ENCODE measurements at places on chromosomes 11 and 22.

GRCh38 chr11:77619576-77620198 lies 17.9 kb downstream of the CLNS1A start:
- no peak for DNase-seq
- no peaks in the 10 kb centered on the region for H3K27me3 ChIP-seq
- peaks cover 20% of the 10 kb centered on the region for H3K36me3 ChIP-seq
- H3K4me3 ChIP-seq: no peak overlapping the region

DNA sequence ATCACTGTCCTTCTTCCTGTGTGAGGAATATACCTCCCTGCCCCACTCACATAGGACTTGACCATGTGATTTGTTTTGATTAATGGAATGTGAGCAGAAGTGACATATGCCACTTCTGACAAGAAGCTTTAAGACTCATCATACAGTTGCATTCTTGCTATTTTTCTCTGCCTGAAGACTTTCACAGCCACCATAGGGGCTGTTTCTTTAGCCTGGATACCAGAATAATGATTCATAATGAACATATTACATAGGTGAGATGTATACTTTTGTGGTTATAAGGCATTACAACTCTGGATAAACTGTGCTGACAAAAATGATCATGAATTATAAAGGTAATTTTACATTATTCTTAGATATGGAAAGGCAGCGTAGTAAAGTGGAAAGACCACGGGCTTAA lies 798.0 kb downstream of the DLG2 start:
- H3K36me3 ChIP-seq: no peaks in the 10 kb centered on the region
- no peaks in the 10 kb centered on the region for H3K27me3 ChIP-seq
- DNase-seq: no peak
- no peak overlapping the region for H3K4me3 ChIP-seq
- H3K27ac ChIP-seq: no peak overlapping the region

- no peaks in the 10 kb centered on the region for H3K36me3 ChIP-seq
- H3K4me1 ChIP-seq: no peaks in the 10 kb centered on the region
- H3K27me3 ChIP-seq: no peaks in the 10 kb centered on the region
- H3K27ac ChIP-seq: no peak overlapping the region
Measured at GRCh38 chr22:26849575-26849974, 192.2 kb downstream of the MIAT start.

DNA sequence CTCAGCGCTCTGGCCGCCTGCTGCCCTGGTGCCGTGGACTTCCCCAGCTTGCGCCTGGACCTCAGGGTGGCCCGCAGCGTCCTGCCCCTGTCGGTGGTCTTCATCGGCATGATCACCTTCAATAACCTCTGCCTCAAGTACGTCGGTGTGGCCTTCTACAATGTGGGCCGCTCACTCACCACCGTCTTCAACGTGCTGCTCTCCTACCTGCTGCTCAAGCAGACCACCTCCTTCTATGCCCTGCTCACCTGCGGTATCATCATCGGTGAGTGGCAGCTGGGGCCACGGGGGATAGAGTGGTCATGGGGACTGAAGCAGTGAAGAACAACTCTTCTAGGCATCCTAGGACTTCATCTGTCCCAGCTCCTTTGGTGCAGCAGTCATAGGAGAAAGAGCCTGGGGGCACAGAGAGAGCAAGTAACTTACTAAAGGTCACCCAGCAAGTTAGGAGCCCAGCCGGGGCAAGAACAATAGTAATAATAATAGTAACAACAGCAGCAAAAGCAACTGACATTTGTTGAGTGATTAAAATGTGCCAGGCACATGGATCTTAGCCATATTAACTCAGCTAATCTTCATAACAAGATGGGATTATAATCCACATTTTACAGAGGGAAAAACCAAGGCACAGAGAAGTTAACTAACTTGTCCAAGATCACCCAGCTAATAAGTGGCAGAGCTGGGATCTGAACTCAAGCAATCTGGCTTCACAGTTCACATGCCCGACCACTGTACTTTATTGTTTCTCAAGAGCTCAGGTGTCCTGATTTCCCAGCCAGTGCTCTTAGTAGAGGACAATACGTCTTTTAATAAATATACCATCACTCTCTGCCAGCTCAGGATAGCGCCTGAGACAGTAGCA lies 1.4 kb downstream of the SLC35C1 start:
- peaks cover 11% of the 10 kb centered on the region for H3K4me1 ChIP-seq
- peak overlapping the region; percentile 60 for H3K4me3 ChIP-seq
- H3K27ac ChIP-seq: no peak overlapping the region
- H3K27me3 ChIP-seq: no peaks in the 10 kb centered on the region
- peak; percentile 19 for DNase-seq

GRCh38 chr22:48489551-48490499 lies 1337.8 kb downstream of the BRD1 start:
- H3K27ac ChIP-seq: no peak overlapping the region
- DNase-seq: peak; percentile 60
- no peaks in the 10 kb centered on the region for H3K4me1 ChIP-seq
- H3K4me3 ChIP-seq: no peak overlapping the region
- no peaks in the 10 kb centered on the region for H3K36me3 ChIP-seq
- no peaks in the 10 kb centered on the region for H3K27me3 ChIP-seq

DNA sequence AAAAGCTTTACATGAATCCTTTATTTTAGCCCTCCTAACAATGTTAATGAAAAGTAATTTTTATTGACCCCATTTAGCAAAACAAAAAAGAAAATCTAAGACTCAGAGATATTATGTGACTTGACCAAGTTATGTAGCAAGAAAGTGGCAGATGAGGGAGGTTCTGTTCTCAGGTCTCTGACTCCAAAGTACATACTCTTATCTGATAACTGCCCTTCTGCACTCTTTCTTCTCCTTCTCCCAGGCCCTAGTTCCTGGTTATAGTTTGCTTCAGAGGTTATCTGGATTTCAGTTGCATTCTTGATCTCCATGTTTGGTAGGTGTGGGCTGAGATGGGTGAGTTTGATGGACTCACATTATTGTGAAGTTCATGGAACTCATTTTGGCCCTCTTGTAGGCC lies 4.5 kb downstream of the OR9Q2 start:
- no peak for DNase-seq
- H3K27ac ChIP-seq: no peak overlapping the region
- H3K4me1 ChIP-seq: no peaks in the 10 kb centered on the region
- no peaks in the 10 kb centered on the region for H3K27me3 ChIP-seq
- no peak overlapping the region for H3K4me3 ChIP-seq

GRCh38 chr11:65613091-65613928 lies 711 bp downstream of the MAP3K11 start:
- peak; percentile 89 for DNase-seq
- H3K36me3 ChIP-seq: peaks cover 6% of the 10 kb centered on the region
- H3K27me3 ChIP-seq: no peaks in the 10 kb centered on the region
- peak overlapping the region; percentile 96 for H3K4me3 ChIP-seq

GRCh38 chr11:105870516-105871113 lies 151.4 kb downstream of the MSANTD4 start:
- no peak overlapping the region for H3K4me3 ChIP-seq
- no peaks in the 10 kb centered on the region for H3K27me3 ChIP-seq

- H3K4me3 ChIP-seq: no peak overlapping the region
- H3K36me3 ChIP-seq: no peaks in the 10 kb centered on the region
Measured at GRCh38 chr11:125263268-125263790, 98.8 kb downstream of the PKNOX2 start.

GRCh38 chr11:58744988-58745704 lies 13.4 kb upstream of the GLYAT start:
- no peaks in the 10 kb centered on the region for H3K27me3 ChIP-seq
- H3K4me3 ChIP-seq: no peak overlapping the region
- no peak overlapping the region for H3K27ac ChIP-seq
- no peak for DNase-seq
- H3K4me1 ChIP-seq: no peaks in the 10 kb centered on the region

GRCh38 chr11:116787786-116788486 lies at the start of gene ZPR1:
TSS of gene ZPR1 (minus strand) at chr11:116788023. CDS start at chr11:116787990, 33 bp downstream.
- no peaks in the 10 kb centered on the region for H3K27me3 ChIP-seq
- H3K4me3 ChIP-seq: peak within 1 kb of the TSS; percentile 98
- peaks cover 15% of the 10 kb centered on the region for H3K36me3 ChIP-seq
- peak; percentile 86 for DNase-seq
- H3K27ac ChIP-seq: peak within 1 kb of the TSS; percentile 73
- H3K4me1 ChIP-seq: peaks cover 14% of the 10 kb centered on the region

- no peaks in the 10 kb centered on the region for H3K27me3 ChIP-seq
- H3K4me3 ChIP-seq: no peak overlapping the region
- H3K27ac ChIP-seq: no peak overlapping the region
- no peaks in the 10 kb centered on the region for H3K4me1 ChIP-seq
- DNase-seq: no peak
- H3K36me3 ChIP-seq: no peaks in the 10 kb centered on the region
Measured at GRCh38 chr11:61881397-61881796, 9.9 kb downstream of the FADS3 start.

DNA sequence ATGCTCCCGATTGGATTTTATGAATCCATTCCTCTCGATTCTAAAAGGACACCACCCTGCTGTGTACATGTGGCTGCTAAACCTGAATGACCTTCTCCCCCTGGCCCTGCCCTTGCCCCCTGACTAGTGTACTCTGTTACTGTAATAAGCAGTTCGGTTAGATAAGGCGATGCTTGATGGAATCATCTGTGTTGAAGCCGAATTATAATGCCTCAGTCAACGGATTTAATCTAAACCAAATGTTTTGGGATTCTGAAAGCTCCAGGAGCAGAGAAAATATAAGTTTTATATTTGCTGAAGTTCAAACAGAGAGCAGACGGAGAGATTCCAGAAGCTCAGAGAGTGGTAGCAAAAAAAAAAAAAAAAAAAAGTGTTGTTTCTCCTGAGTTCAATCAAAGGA lies 275.4 kb upstream of the MPPED2 start:
- no peak overlapping the region for H3K27ac ChIP-seq
- DNase-seq: no peak
- no peaks in the 10 kb centered on the region for H3K4me1 ChIP-seq
- no peaks in the 10 kb centered on the region for H3K27me3 ChIP-seq
- H3K36me3 ChIP-seq: no peaks in the 10 kb centered on the region

DNA sequence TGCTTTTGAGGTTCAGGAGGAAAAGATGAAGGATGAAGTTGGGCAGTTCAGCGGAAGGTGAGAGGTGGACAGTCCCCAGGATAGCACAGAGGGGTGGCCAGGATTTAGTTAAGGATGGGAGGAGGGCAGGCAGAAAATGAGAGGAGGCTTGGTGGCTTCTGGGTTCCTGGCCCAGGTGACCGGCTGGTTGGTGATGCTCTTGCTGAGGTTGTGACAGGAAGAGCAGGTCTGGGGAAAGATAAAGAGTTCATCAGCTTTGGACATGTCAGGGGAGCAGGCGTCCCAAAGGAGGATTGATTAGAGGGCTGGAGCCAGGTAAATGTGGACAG lies 27.6 kb upstream of the P2RY2 start:
- H3K4me3 ChIP-seq: no peak overlapping the region
- no peaks in the 10 kb centered on the region for H3K36me3 ChIP-seq
- H3K27ac ChIP-seq: no peak overlapping the region
- no peak for DNase-seq
- H3K27me3 ChIP-seq: no peaks in the 10 kb centered on the region

DNA sequence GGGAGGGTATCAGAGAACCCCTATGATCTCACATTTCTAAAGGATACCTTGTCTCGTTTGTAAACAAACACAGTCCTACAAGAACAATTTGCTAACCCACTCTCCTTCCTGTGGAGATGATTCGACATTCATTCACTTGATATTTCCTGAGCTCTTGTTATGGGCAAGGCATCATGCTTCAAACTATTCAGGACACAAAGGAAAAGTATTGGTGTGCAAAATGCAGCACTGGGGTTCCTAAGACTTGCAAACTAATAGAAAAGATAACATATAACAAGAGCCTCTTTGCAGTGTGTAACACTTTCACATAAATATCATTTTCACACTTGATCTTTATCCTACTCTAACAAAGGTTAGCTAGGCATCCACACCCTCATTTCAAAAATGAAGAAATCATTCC lies 211.5 kb upstream of the BLID start:
- H3K4me3 ChIP-seq: no peak overlapping the region
- no peaks in the 10 kb centered on the region for H3K4me1 ChIP-seq
- DNase-seq: no peak
- H3K27ac ChIP-seq: no peak overlapping the region

GRCh38 chr11:22263613-22264012 lies 70.7 kb downstream of the ANO5 start:
- no peak for DNase-seq
- H3K4me1 ChIP-seq: no peaks in the 10 kb centered on the region
- H3K27ac ChIP-seq: no peak overlapping the region
- H3K36me3 ChIP-seq: no peaks in the 10 kb centered on the region
- no peak overlapping the region for H3K4me3 ChIP-seq
- H3K27me3 ChIP-seq: no peaks in the 10 kb centered on the region

GRCh38 chr11:32280339-32280738 lies 155.0 kb downstream of the WT1 start:
- H3K36me3 ChIP-seq: no peaks in the 10 kb centered on the region
- H3K27me3 ChIP-seq: no peaks in the 10 kb centered on the region
- H3K27ac ChIP-seq: no peak overlapping the region
- no peaks in the 10 kb centered on the region for H3K4me1 ChIP-seq

- DNase-seq: no peak
- no peak overlapping the region for H3K4me3 ChIP-seq
- no peak overlapping the region for H3K27ac ChIP-seq
- H3K4me1 ChIP-seq: no peaks in the 10 kb centered on the region
- H3K36me3 ChIP-seq: no peaks in the 10 kb centered on the region
Measured at GRCh38 chr22:31853736-31854495, 90.4 kb upstream of the YWHAH start.

- H3K27ac ChIP-seq: no peak overlapping the region
- H3K4me1 ChIP-seq: no peaks in the 10 kb centered on the region
- no peaks in the 10 kb centered on the region for H3K27me3 ChIP-seq
- DNase-seq: no peak
- no peak overlapping the region for H3K4me3 ChIP-seq
Measured at GRCh38 chr11:101912823-101913284, 2.0 kb upstream of the CEP126 start.

GRCh38 chr22:36965696-36966095 lies 52.3 kb downstream of the CSF2RB start:
- H3K4me1 ChIP-seq: no peaks in the 10 kb centered on the region
- no peaks in the 10 kb centered on the region for H3K36me3 ChIP-seq
- H3K27me3 ChIP-seq: no peaks in the 10 kb centered on the region
- H3K4me3 ChIP-seq: no peak overlapping the region
- H3K27ac ChIP-seq: no peak overlapping the region
- DNase-seq: peak; percentile 30

- no peaks in the 10 kb centered on the region for H3K4me1 ChIP-seq
- DNase-seq: no peak
- H3K27me3 ChIP-seq: no peaks in the 10 kb centered on the region
- H3K4me3 ChIP-seq: no peak overlapping the region
- no peak overlapping the region for H3K27ac ChIP-seq
Measured at GRCh38 chr11:109619498-109619897, 197.5 kb downstream of the C11orf87 start.

GRCh38 chr22:25420925-25421904 lies 143.3 kb upstream of the GRK3 start:
- no peak overlapping the region for H3K27ac ChIP-seq
- peaks cover 7% of the 10 kb centered on the region for H3K4me1 ChIP-seq
- no peak for DNase-seq
- H3K27me3 ChIP-seq: no peaks in the 10 kb centered on the region
- H3K36me3 ChIP-seq: no peaks in the 10 kb centered on the region
- H3K4me3 ChIP-seq: peak overlapping the region; percentile 21

Data from pancreas (tissue), 10 donors.